ENCODE measurements at places on chromosomes 7 and 10.

GRCh38 chr7:106071999-106072714, 40.0 kb downstream of the SYPL1 start:
- DNase-seq, result no peak

- DNase-seq, result no peak
These were observed 39.9 kb upstream of the SMNDC1 start for GRCh38 chr10:110344622-110345021.

DNA sequence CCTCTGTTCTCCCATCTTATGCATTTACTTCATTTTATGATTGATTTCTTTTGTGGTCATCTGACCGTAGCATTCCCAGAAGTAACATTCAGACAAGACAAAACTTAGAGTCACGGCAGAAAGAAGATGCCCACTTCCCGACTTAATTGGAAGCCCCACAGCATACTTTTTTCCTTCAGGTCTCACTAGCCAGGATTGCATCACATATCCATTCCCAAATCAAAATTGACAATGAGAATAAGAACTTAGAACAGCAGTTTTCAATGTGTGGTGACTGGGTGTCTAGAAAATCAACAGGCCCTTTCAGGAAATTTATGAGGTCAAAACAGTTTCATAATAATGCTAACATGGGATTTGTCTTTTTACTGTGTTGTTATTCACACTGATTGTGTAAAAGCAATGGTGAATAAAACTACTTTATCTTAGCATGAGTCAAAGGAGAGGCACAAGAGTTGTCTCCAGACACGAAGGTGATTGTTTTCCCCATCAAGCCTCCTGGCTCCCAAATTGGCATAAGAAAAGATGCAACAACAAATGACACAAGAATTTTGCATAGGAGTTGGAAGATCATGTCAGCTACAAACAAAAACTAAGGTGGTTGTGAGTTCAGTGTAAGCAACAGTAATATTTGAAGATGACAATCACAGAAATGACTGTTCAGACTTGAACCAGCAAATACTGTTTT, 493.9 kb downstream of the HTR7 start:
- DNase-seq, result no peak

GRCh38 chr10:789831-790701, 100.6 kb upstream of the DIP2C start:
- no peak for DNase-seq

DNA sequence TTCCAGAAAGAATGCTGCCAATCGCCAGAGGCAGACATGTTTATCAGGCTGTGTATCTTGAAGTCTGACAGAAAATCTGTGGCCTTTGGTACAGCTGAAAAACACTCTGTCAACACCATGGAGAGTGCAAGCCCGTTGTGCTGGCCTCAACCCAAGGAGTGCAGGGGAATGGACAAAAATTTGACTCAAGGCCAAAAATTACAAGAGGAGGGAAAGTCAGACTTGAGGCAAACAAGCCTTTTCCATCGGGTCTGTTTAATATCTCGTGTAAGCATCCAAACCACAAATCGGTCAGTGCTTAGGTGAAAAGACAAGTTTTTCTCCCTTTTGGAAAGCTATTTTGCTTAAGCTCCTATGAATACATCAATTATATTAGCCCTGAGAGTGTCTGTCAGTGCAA, 305.3 kb upstream of the NFE2L3 start:
- no peak for DNase-seq

DNA sequence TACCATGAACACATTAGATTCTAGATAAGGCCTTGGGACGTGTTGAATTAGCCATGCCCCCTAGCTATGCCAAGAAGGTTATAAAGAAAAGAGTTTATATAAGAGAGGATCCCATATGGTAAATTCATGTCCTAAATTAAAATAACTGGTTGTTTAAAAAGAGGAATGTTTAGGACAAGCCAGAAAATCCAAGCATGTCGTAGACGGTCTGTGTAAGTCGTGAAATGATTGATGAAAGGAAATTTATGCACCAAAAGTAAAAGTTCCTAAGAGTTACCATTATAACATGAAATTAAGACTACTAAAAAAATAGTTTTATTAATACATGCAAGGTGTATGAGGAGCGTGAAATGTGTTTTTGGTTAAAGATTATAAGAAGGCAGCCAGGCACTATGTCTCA, 624.9 kb downstream of the ARL4A start:
- no peak for DNase-seq

DNA sequence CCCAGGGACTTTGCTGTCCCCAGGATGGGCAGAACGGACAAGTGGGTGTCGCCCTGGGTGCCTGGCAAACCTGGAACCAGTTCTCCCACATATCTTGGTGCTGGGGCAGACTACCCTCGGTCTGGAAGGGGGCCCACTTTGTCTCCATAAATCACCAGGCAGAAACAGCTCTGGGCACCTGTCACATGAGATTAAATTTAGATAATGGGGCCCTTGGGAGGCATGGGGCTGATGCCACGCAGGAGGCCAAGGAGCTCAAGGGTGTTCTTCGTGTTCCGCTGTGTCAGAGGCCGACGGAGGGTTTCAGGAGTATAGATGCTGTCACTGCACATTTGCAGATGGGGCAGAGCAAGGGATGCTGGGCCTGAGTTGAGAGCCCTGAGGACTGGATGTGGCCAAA, 72.7 kb downstream of the TMEM130 start:
- DNase-seq, result no peak

GRCh38 chr7:92973974-92974373, 137.6 kb upstream of the CDK6 start:
- no peak for DNase-seq

DNA sequence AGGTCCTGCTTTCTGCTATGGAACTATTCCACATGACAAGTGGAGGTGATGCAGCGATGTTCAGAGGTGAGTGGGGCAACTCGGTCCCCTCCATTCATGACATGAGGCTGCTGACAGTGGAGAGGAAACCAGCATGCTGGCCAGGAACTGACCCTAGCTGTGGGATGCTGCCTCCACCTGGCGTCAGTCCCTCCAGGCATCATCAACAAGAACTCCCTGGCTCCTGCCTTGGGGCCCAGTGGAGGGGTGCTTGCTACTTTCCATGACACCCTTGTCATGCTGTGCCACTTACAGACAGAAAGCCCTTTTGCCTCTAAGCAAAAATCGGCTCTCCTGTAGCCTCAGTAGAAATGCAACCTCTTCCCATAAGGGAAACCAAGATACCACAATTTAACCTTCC, 118.5 kb downstream of the LRRC18 start:
- DNase-seq, result no peak

DNA sequence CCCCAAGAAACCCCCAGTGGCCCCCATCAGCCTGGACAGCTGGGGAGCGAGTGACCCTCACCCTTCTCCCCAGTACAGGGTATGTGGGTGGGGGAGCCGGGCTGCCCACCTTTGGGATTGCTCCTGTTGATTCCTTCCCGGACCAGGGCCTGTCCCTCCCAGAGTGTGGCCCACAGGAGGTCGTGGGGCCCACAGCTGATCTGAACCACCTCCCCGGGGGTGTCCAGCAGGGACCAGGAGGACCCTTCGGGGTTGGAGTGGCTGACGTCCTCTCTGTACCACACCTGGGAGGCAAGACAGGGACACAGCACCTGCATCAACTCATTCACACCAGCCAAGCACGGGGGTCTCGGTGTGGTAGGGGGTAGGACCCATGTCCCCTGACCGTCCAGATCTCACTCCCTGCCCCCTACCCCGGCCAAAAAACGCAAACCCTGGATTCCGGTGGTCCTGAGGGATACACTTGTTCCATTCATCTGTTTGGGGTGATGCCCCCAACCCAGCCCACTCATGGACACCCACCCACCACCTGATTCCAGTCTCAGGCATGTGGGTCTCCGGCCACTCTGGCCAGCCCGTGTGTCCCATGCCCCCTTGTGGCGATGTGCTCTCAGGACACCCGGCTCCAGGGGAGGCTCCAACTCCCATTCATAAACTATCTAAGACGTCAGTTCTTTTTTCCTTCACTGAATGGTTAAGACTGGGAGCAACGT, 10.9 kb downstream of the TECPR1 start:
- no peak for DNase-seq

- DNase-seq, result no peak
These were observed 973.0 kb upstream of the GHITM start for GRCh38 chr10:83166344-83166743.

DNA sequence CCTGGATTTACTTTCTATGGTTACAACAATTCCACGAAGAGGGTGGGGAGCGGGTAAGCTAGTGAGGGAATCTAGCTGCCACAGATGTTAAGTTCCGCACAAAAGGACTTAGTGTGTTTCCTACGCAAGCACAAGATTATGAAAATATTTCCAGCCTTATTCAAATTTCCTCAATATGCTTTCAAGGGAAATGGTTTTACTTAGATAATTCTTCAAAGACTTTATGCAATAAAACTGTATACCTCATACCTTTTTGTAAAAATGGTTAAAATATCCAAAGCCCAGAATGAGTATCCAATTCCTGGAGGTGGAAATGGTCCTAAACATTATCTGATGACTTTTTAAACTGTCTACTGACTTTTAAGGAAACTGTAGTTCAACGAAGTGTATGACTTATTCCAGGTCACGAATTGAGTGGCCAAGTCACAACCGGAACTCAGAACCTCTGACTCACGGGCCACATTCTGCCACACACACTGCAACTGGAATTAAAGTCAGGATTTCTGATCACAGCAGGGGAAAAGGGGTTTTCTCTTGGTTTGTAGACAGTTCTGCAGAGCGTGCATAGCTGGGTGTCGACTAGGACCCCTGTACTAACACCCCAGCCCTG, 20.2 kb upstream of the INSIG1 start:
- DNase-seq, result no peak

GRCh38 chr10:100661520-100661919, 83.9 kb upstream of the PAX2 start:
- no peak for DNase-seq

Measured in T1000 (cell line).